ENCODE measurements at places on chromosomes 1 and 21.

GRCh38 chr1:239368436-239369109 lies 17.8 kb upstream of the CHRM3 start:
- DNase-seq = no peak

DNA sequence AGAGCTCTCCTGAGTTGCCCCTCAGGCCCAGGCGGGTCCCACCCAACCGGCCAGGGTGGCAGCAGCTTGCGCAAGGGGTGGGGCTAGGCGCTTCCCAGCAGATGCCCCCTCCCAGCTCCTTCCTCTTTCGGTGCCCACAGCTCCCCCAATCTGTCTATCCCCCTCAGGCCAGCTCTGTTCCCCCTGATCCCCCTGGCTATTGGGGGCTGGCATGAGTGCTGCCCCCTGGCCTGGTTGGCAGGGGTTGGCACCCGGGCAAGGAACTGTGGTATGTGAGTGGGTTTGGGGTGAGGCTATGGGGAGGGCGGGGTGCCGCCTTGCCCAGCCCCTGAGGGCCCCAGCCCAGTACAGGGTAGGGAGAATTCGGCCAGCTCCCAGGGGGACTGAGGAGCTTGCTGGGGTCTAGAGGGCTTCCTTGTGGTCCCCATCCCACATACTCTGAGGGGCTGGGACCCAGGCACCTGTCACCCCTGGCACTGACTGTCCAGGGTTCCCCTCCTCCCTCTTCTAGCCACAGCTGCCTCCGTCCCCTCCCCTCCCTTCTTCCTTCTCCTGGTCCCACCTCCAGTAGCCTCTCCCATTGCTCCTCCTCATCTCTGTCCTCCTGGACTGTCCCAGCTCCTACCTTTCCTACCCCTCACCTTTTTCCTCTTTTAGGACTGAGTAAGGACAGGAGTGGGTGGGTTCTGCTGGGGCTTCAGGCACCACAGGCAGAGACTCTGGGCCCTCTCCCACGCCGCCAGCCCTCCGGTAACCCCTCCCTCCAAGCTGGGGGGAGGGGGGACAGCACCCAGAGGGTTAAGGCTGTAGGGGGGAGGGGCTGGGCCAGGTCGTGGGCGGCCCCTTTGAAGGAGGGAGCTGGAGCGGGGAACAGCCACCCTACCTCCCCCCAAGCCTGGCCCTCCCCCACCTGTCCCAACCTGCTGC lies 5.7 kb downstream of the ZBTB7B start:
- DNase-seq = peak; percentile 89

GRCh38 chr1:197029749-197030148 lies 37.3 kb downstream of the F13B start:
- no peak for DNase-seq

DNA sequence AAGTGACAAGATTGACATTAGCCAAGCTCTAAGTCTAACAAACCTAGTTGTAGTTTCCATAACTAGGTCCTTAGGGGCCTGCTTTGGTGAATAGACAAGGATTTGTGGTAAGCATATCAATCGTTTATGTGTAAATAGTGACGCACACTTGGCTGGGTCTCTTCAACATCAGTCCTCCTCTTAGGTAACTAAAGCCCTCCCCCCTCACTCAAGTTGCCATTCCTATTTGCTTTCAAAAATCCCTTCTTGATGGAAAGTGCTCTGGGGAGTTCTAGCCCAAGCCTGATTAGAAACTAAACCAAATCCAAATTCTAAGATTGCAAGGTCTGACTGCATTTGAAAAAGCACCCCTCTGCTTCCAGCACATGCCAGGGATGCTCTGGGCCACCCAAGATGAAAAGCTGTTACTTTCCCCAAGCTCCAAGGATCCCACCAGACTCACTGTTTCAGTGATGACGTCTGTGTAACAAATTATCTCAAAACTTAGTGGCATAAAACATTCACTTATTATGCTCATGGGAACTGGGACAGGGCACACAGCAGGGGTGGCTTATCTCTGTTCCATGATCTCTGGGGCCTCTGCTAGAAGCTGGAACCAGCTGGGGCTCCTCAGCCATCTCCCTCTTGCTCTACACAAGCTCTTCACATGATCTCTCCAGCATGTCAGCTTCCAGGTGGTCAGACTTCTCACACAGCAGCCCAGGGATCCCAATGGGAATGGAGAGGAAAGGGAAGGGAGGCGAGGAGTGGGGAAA lies 74.1 kb downstream of the RRAGC start:
- no peak for DNase-seq

GRCh38 chr1:203629507-203630082 lies 3.0 kb downstream of the ATP2B4 start:
- peak; percentile 84 for DNase-seq

DNA sequence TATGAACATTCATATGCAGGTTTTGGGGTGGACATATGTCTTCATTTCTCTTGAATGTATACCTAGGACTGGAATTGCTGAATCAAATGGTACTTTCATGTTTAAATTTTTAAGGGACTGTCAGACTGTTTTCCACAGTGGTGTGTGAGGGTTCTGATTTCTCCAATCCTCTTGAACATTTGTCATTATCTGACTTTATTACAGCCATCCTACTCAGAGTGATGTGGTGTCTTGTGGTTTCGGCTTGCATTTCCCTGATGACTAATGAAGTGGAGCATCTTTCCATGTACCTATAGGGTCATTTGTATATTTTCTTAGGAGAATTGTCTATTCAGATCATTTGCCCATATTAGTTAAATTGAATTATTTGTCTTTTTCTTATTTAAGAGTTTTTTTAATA lies 35.4 kb upstream of the ZNF281 start:
- peak; percentile 45 for DNase-seq

- no peak for DNase-seq
These were observed 33.3 kb downstream of the HMGB4 start for GRCh38 chr1:33897092-33897725.

DNA sequence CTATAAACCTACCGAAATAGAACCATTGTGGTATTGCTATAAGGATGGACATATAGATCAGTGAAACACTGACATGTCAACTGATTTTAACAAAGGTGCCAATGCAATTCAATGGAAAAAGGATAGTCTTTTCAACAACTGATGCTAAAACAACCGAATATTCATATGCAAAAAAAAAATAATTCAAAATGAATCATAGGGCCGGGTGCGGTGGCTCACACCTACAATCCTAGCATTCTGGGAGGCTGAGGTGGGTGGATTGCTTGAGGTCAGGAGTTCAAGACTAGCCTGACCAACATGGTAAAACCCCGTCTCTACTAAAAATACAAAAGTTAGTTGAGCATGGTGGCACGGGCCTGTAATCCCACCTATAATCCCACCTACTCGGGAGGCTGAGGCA lies 23.9 kb downstream of the HSF2BP start:
- no peak for DNase-seq

DNA sequence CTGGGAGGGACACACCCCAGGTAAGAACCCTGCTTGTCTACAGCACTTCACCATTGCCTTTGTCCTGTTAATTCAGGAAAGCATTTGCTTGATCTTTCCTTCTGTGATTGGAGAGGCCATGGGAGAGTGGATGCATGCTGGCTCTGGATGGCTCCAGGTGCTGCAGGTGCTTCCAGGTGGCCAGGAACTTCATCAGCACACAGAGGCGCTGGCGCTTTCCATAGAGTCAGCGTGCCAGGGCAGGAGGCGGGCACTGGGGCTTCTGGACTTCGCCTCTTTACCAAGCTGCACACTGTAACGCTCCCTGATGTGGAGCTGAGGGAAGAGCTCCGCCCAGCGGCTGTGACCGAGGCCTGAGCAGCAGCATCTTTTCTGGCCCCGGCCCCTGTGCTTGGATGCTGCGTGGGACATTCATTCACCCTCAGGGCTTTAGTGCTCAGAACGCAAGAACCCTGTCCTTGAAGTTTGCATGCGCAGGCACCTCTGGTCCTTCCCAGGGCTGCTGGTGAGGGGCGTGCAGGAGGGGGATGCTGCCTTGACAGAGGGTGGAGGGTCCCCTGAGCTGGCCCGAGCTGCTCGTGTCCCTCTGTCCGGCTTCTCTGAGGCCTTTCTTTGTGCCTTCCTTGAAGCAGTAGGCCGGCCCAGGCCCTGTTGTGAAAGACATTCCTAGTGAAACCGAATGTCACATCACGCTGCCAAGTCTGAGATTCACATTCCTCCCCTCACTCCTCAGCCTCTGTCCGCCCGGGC lies 1.6 kb upstream of the MX2 start:
- DNase-seq = no peak

DNA sequence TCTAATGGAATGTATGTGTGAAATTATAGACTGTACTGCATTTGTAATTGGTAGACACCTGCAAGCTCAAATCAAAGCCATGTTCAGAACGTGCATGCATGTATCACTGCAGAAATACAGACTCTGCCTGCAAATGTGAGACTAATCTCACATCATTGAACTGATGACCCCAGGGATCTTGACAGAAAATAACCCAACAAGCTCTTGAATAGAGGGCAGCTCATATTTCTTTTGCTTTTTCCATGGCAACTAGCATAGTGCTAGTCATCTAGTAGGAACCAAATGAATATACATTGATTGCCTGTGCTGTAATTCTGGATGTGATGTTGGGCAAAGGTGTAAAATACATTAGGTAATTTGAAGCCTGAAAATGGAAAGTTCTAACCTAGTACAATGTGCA lies 62.4 kb downstream of the PTPRC start:
- no peak for DNase-seq

DNA sequence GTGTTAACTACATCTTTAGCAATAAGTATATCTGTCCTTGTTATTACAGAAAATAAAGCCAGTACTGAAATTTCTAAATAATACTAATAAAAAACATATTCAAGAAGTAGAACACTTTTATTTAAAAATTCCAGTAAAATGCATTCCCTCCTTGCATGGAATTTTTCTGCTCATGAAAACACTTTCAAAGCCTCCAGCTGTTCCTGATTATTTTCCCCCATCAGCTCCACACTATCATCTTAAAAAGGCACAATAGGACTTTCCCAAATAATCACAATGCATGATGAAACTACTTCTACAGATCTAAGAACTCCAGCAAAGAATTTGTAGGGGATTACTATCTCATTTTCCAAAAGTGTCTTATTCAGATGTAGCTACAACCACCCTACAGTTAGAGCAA lies 162.6 kb upstream of the USP25 start:
- DNase-seq = no peak

DNA sequence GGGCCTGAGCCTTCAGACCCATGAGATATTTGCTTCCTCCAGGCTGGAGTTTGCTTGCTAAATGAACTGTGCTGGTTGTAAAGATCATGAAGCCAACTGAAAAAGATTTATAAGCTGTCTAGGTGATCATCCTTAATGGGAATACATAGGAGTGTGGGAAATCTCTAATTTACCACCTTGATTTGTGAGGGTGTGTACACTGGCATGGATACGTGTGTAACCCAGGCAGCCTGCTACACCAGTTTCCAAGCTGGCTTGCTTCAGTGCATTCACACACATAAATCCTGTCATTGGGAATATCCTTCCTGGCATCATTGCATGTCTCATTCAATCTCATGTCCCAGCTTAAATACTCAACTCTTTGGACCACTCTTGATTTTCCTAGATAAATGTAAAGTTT lies 57.6 kb upstream of the GNG12 start:
- no peak for DNase-seq

DNA sequence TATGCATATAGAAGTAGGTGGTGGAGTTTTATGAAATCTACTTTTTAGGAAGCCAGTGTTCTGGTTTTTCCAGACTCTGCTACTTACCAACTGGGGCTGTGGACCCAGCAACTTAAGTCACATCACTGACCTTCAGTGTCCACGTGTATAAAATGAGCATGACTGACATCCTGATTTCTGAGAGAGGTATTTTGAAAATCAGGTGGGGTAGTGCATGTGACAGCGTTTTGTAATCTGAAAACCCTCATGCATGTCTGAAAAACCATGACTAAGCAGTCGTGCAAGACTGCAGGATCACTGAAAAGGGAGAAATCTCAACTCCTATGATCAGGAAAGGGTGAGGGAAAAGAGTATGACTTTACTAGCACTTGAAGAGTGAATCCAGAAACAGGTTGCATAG lies 26.1 kb downstream of the CR1L start:
- DNase-seq = no peak

GRCh38 chr1:234288946-234289345 lies 84.3 kb upstream of the COA6 start:
- DNase-seq = no peak

DNA sequence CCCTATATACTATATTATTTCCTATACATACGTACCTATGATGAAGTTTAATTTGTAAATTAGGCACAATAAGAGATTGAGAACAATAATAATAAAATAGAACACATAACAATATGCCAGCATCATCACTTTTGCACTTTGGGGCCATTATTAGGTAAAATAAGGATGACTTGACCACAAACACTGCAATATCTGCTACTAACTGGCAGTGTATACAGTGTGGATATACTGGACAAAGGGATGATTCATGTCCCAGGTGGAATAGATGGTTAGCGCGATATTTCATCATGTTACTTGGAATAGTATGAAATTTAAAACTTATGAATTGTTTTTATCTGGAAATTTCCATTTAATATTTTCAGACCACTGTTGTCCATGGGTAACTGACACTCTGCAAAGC lies 35.4 kb upstream of the TXLNA start:
- no peak for DNase-seq

GRCh38 chr1:209689477-209689876 lies 14.3 kb downstream of the G0S2 start:
- no peak for DNase-seq

DNA sequence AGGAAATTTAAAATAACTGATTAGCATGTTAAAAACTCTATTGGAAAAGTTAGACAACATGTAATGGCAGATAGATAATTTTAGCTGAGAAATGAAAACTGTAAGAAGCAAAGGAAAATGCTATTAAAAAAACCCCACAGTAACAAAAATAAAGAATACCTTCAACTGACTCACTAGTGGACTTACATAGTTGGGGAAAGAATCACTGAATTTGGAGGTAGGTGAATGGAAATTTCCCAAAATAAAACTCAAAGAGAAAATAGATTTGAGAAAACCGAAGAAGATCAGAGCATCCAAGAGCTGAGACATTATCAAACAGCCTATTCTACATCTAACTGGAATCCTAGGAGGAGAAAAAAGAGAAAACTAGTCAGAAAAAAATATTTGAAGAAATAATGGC lies 34.7 kb downstream of the PDE4B start:
- DNase-seq = no peak

GRCh38 chr1:74811436-74812179 lies 78.7 kb downstream of the TYW3 start:
- DNase-seq = no peak

- peak; percentile 10 for DNase-seq
These were observed 6.6 kb downstream of the ANGPTL1 start for GRCh38 chr1:178864326-178864725.

GRCh38 chr21:31556662-31557061 lies 102.8 kb upstream of the SOD1 start:
- DNase-seq = no peak

- DNase-seq = no peak
These were observed 301.1 kb upstream of the KAZN start for GRCh38 chr1:14297356-14297755.

GRCh38 chr1:198185759-198186158 lies 29.0 kb downstream of the NEK7 start:
- no peak for DNase-seq

Measured in activated CD4-positive, alpha-beta memory T cell treated with anti-CD3 and anti-CD28 coated beads for 36 hours (primary cell).